Renal cortex interstitium (tissue), 15 donors: ENCODE measurements at places on chromosomes 11 and 22. TPM values are rescaled to one million over a fixed set of nuclear protein-coding genes. Genes with fewer than 3 reads are reported as not detected.

Gene DCPS
- polyA plus RNA-seq, result 12.7 TPM

Gene SFI1
- polyA plus RNA-seq, result 24.0 TPM

Gene FKBP2
- 102 TPM for polyA plus RNA-seq

Gene DMC1
- 5.6 TPM for polyA plus RNA-seq

Gene DRD2
- 1.4 TPM for polyA plus RNA-seq

Gene SLC17A6
- polyA plus RNA-seq, result 0.03 TPM

Gene ANKK1
- 0.20 TPM for polyA plus RNA-seq

Gene OR2AT4
- 0.05 TPM for polyA plus RNA-seq

Gene BDNF
- polyA plus RNA-seq, result 1.4 TPM

Gene OR51B6
- not detected for polyA plus RNA-seq

Gene POU2AF2
- not detected for polyA plus RNA-seq

Gene GRK3
- 9.3 TPM for polyA plus RNA-seq

Gene TCN2
- polyA plus RNA-seq, result 56.6 TPM

Gene ZC3H12C
- polyA plus RNA-seq, result 7.3 TPM

Gene MRE11
- polyA plus RNA-seq, result 28.3 TPM

Gene MS4A14
- 0.32 TPM for polyA plus RNA-seq

Gene CATSPERZ
- polyA plus RNA-seq, result 0.47 TPM

Gene CASP1
- 5.9 TPM for polyA plus RNA-seq

Gene SLC22A8
- 54.6 TPM for polyA plus RNA-seq

Gene TIMP3
- polyA plus RNA-seq, result 120 TPM

Gene DCHS1
- 43.4 TPM for polyA plus RNA-seq

Gene MS4A15
- polyA plus RNA-seq, result not detected

Gene OR10A4
- polyA plus RNA-seq, result not detected

Gene PAAF1
- 39.7 TPM for polyA plus RNA-seq

Gene MISFA
- 7.5 TPM for polyA plus RNA-seq

Gene ARHGAP20
- 4.5 TPM for polyA plus RNA-seq

Gene APOL4
- 11.3 TPM for polyA plus RNA-seq

Gene PDGFB
- polyA plus RNA-seq, result 11.3 TPM

Gene PYGM
- 3.2 TPM for polyA plus RNA-seq

Gene ROBO4
- polyA plus RNA-seq, result 16.2 TPM

Gene MS4A3
- 1.0 TPM for polyA plus RNA-seq

Gene TRIM77
- polyA plus RNA-seq, result not detected

Gene SLC29A2
- polyA plus RNA-seq, result 24.8 TPM

Gene SAA1
- polyA plus RNA-seq, result not detected

Gene SLC22A25
- polyA plus RNA-seq, result not detected

Gene TRIM48
- polyA plus RNA-seq, result not detected

Gene CLTCL1
- 6.1 TPM for polyA plus RNA-seq

Gene OR51E2
- polyA plus RNA-seq, result 1.2 TPM

Gene KCNK4
- not detected for polyA plus RNA-seq

Gene OR4D5
- not detected for polyA plus RNA-seq

Gene RFPL1
- polyA plus RNA-seq, result 1.2 TPM

Gene KRTAP5-5
- not detected for polyA plus RNA-seq

Gene CYTH4
- 4.9 TPM for polyA plus RNA-seq

Gene GAS2
- 9.8 TPM for polyA plus RNA-seq

Gene PLEKHA7
- 46.5 TPM for polyA plus RNA-seq

Gene MFRP
- not detected for polyA plus RNA-seq

Gene OR5P2
- not detected for polyA plus RNA-seq

Gene MAPK8IP2
- polyA plus RNA-seq, result 0.98 TPM

Gene KRTAP5-1
- not detected for polyA plus RNA-seq

Gene SOX6
- 24.9 TPM for polyA plus RNA-seq

Gene APOBEC3H
- polyA plus RNA-seq, result not detected

Gene CYP2D6
- polyA plus RNA-seq, result 5.0 TPM

Gene SULT4A1
- polyA plus RNA-seq, result 3.2 TPM

Gene KRTAP5-7
- not detected for polyA plus RNA-seq

Gene AP5B1
- polyA plus RNA-seq, result 10.3 TPM

Gene POTEH
- polyA plus RNA-seq, result not detected

Gene CD44
- 8.7 TPM for polyA plus RNA-seq

Gene RHOD
- 7.7 TPM for polyA plus RNA-seq
